ENCODE measurements at places on chromosomes 11 and 22. TPM values are rescaled to one million over a fixed set of nuclear protein-coding genes. Genes with fewer than 3 reads are reported as not detected.

GRCh38 chr22:19522190-19522880 is 1.9 kb downstream of the CLDN5 start:
- H3K36me3 ChIP-seq = peaks cover 14% of the 10 kb centered on the region
- peaks cover 12% of the 10 kb centered on the region for H3K27me3 ChIP-seq
- peaks cover 5% of the 10 kb centered on the region for H3K4me1 ChIP-seq
- H3K4me3 ChIP-seq = peak overlapping the region; percentile 65

- DNase-seq = no peak
- H3K4me3 ChIP-seq = no peak overlapping the region
Measured at GRCh38 chr11:81787584-81788049, 946.0 kb downstream of the FAM181B start.

GRCh38 chr11:123144707-123145106 is 50.3 kb downstream of the CLMP start:
- no peaks in the 10 kb centered on the region for H3K4me1 ChIP-seq
- DNase-seq = no peak
- peaks cover 2% of the 10 kb centered on the region for H3K27me3 ChIP-seq
- H3K4me3 ChIP-seq = no peak overlapping the region
- no peak overlapping the region for H3K27ac ChIP-seq
- no peaks in the 10 kb centered on the region for H3K36me3 ChIP-seq

GRCh38 chr11:87263264-87263838 is 225.6 kb downstream of the TMEM135 start:
- H3K4me3 ChIP-seq = no peak overlapping the region
- H3K27me3 ChIP-seq = no peaks in the 10 kb centered on the region
- H3K4me1 ChIP-seq = peaks cover 5% of the 10 kb centered on the region
- no peak overlapping the region for H3K27ac ChIP-seq
- no peak for DNase-seq

GRCh38 chr11:68406324-68407313 is 53.9 kb upstream of the PPP6R3 start:
- no peak overlapping the region for H3K27ac ChIP-seq
- no peaks in the 10 kb centered on the region for H3K27me3 ChIP-seq
- H3K4me1 ChIP-seq = no peaks in the 10 kb centered on the region
- H3K4me3 ChIP-seq = no peak overlapping the region
- no peak for DNase-seq
- H3K36me3 ChIP-seq = no peaks in the 10 kb centered on the region

DNA sequence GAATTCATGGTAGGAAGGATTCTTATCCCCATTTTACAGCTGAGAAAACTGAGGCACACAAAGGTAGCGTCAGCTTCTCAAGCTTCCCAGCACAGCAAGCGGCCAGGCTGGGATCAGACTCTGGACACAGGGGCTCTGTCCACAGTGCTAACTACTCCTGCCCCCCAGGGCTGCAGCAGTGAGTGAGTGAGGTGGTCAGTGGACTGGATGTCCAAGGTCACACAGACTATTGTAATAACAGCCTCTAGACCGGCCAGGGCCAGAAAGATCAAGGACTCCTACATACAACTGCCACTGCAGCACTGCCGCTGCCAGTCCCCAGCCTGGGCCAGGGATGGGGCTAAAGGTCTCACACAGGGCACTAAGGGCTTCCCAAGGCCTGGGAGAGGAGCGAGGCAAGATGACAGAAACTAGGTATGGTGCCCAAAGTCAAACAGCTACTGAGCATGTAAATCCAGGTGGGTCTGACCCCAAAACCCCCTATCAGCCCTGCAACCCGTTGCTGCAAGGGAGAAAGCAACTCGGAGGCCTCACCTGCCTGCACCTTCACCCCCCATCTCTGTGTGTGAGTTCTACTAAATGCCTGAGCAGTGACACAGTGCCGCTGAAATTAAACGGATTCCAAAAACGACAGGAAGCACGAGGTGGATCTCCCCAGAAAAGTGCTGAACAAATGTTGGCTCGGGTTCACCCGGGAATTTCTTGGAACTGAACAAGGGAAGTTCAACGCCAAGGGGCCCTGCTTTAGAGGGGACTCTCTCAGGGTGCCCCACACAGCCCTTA is 161.8 kb upstream of the GRK3 start:
- peak overlapping the region; percentile 46 for H3K27ac ChIP-seq
- DNase-seq = no peak
- no peaks in the 10 kb centered on the region for H3K27me3 ChIP-seq
- H3K36me3 ChIP-seq = peaks cover 8% of the 10 kb centered on the region

DNA sequence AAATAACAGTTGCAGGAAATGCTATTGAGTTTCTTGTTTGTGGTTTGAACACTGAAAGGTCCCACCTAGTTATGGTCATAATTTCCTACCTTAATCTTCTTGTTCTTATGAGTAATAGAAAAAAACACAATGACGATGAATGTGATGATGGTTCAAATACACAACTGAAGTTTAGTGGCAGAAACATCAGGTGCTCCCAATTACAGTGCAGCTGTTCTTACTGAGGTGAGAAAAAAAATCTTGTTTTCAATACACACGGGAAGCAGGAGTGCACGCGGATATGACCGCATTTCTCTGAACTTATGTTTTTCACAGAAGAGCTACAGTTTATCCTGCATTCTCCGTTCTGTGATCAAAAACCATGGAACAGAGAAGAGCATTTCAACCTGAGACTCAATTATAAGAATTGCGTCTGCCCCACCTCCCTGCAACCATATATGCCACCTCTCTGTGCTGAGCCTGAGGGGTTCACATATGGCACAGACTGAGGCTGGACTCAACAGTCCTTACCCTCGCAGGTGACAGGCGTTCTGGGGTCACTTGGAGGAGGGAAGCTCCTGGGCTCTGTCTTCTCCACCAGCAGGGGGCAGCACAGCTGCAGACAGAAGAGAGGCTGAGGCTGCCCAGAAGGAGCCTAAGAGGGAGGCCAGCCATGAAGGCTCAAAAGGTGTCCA is 99.7 kb upstream of the IGLL5 start:
- H3K4me1 ChIP-seq = peaks cover 6% of the 10 kb centered on the region
- DNase-seq = peak; percentile 52
- H3K27ac ChIP-seq = no peak overlapping the region

GRCh38 chr11:27699242-27699925 is 871 bp downstream of the BDNF start:
- H3K27me3 ChIP-seq = peaks cover 66% of the 10 kb centered on the region
- peaks cover 15% of the 10 kb centered on the region for H3K4me1 ChIP-seq
- H3K36me3 ChIP-seq = no peaks in the 10 kb centered on the region
- DNase-seq = no peak
- no peak overlapping the region for H3K27ac ChIP-seq

- no peaks in the 10 kb centered on the region for H3K27me3 ChIP-seq
- no peak overlapping the region for H3K4me3 ChIP-seq
- DNase-seq = peak; percentile 26
- H3K27ac ChIP-seq = no peak overlapping the region
Measured at GRCh38 chr11:57499413-57499982, 16.0 kb downstream of the SLC43A1 start.

DNA sequence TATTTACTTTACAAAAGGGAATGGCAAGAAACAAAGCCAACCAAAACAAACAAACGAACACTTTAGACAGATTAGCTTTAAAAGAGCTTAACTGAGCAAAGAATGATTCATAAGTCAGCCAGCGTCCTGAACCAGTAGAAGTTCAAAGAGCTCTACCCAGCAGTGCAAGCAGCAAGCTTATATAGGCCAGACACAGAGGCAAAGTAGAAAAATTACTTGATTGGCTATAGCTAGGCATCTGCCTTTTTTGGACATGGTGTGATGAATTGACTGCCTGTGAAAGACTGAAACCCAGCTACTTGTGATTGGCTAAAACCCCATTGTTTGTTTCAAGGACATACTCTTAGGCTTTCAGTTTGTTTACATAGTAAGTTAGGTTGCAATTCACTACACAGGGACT is 2120.0 kb upstream of the RAG2 start:
- H3K27me3 ChIP-seq = no peaks in the 10 kb centered on the region

GRCh38 chr22:23037429-23038333 is 32.6 kb upstream of the GNAZ start:
- no peaks in the 10 kb centered on the region for H3K36me3 ChIP-seq
- no peak for DNase-seq
- peaks cover 3% of the 10 kb centered on the region for H3K4me1 ChIP-seq
- peaks cover 15% of the 10 kb centered on the region for H3K27me3 ChIP-seq
- no peak overlapping the region for H3K4me3 ChIP-seq

DNA sequence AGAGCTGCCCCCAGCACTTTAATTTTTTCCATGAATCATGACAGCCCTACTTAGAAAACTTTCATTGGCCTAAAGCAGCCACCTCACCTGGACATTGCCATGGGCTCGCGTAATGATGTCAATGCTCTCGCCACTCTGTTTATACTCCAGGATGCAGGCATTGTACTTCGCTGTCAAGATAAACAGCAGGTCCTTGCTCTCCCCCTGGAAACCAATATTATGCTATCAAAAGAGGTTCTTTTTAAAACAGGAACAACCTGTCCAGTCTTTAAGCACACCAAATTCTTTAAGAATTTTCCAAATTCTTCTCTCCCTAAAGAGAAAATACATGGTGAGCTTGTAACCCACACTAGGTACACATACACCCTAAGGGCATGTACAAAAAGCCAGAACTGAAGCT is 3.0 kb downstream of the DDB1 start:
- H3K36me3 ChIP-seq = peaks cover 64% of the 10 kb centered on the region
- H3K27me3 ChIP-seq = no peaks in the 10 kb centered on the region
- DNase-seq = no peak
- peaks cover 52% of the 10 kb centered on the region for H3K4me1 ChIP-seq
- no peak overlapping the region for H3K4me3 ChIP-seq

EXT2 gene
- 35.1 TPM for total RNA-seq

ZNF70 gene
- 2.7 TPM for total RNA-seq

MEI1 gene
- 26.1 TPM for total RNA-seq

LRRC55 gene
- total RNA-seq = not detected

WBP2NL gene
- 1.3 TPM for total RNA-seq
